ENCODE measurements at places on chromosomes 4 and X.

DNA sequence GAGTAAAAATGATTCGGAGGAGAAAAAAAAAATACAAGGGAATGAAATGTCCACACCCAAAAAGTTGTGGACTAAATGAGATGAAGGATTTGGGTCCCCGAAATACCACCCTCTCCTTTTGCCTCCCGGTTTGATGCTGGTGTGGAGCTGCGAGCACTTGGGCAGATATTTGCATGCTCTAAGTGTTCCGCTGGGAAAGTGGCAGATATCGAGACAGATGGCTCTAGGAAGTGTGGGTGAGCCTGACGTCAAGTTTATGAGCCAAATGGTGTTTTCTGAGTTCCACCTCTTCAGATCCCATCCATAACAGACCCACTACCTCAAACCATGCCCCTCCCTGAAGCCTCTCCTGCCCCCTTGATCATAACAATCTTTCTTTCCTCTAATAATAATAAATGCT, 228.6 kb downstream of the QDPR start:
- no peak for DNase-seq

GRCh38 chr4:73777612-73778011, 37.2 kb downstream of the CXCL8 start:
- DNase-seq: no peak

GRCh38 chr4:31678356-31678755, 958.2 kb downstream of the PCDH7 start:
- DNase-seq: no peak

DNA sequence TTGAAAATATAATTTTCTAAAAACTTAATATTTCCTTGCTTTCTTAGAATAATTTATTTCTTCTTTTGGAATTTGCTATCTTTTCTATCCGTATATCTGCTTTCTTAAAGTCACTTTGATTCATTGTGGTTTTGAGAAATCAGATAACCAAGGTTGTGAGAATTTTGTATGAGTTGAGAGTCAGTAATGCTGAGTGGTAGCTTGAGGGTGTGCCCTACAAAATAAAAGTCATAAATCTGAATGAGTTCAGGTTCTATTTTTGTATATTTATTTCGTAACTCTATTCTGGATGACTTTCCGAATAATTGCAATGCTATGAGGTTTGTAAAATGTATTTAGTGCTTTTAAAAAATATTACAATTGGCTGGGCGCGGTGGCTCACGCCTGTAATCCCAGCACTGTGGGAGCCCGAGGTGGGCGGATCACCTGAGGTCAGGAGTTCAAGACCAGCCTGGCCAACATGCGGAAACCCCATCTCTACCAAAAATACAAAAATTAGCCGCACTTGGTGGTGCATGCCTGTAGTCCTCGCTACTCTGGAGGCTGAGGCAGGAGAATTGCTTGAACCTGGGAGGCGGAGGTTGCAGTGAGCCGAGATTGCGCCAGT, 8.9 kb downstream of the COPS4 start:
- no peak for DNase-seq

GRCh38 chr4:152707632-152708031, 27.8 kb upstream of the TMEM154 start:
- DNase-seq: no peak

GRCh38 chr4:7710576-7711306, 228.9 kb downstream of the AFAP1 start:
- DNase-seq: peak; percentile 11

GRCh38 chrX:46722742-46723568, 36.0 kb downstream of the SLC9A7 start:
- DNase-seq: no peak

- DNase-seq: no peak
Measured at GRCh38 chr4:171582961-171583581, 230.1 kb upstream of the GALNTL6 start.

DNA sequence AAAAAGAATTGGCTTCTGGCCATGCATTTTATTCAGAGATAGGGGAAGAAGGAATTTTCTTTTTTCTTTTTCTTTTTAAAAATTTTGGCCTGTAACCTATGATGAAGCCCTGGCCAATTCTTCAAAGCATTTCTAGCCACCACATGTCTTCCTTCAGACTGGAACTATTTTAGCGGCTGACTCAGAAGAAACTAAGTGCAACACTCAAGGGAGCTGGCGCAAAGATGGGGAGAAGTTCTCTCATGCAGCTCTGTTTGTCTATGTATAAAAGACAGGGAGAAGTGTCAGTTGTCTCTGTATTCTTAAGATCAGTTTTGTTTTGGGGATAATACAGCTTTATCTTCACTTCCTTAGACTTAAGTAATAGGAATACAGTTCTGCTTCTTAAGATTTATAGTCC, 46.1 kb downstream of the MBNL3 start:
- no peak for DNase-seq

- no peak for DNase-seq
Measured at GRCh38 chr4:185778307-185778706, 33.7 kb downstream of the SORBS2 start.

- no peak for DNase-seq
Measured at GRCh38 chr4:145786261-145786660, 106.3 kb downstream of the C4orf51 start.

DNA sequence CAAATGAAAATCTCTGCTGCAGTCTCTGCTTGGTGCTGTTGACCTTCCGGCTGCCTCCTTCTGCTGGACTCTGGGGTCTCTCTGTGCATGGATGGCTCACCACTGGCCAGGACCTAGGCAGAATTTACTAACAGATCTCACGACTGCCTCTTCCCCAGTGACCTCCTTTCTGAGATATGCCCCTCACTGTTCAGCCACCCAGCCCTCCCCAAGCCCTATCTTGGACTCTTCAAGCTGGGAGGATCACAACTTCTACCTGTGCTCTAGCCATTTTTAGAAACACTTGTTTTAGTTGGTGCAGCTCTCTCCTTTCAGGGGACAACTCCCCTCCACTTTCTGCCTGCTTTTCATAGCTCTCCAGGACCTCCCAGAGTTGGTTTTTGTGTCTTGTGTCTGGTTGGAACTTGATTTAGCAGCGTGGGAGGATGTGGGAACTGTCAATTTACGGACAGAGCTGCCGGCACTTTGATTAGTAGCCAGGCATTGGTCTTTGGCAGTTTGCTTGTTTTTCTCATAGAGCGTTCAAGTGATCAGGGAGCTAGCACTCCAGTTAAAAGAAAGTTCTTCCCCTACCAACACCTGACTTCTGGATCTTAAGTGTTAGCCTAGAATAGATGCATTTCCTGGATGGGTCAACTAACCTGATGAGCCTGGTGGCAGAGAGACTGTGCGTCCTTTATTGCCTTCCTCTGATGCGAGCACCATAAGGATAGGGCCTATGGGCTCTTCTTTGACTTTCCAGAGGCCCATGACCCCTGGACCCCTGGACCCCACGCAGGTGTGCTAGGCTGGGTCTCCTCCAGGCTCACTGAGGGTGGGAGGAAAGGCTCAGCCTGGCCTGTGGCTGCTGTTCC, 6.5 kb downstream of the RGS12 start:
- DNase-seq: no peak

DNA sequence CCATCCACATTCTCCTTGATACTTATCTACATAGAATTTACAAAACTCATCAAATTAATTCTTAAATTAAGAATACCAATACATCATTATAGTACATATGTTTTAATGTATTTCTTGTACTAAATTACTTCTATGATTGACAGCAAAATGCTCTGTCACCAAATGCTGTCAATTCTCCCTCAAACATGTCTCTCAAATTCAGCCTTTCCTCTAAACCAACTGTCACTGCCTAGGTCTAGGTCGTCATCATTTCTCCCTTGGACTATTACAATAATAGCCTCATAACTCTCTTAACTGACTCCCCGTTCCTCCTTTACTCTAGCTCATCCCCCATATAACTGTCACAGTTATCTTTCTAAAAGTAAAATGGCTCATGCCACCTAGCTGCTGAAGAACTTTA, 279.7 kb upstream of the FSTL5 start:
- DNase-seq: no peak

DNA sequence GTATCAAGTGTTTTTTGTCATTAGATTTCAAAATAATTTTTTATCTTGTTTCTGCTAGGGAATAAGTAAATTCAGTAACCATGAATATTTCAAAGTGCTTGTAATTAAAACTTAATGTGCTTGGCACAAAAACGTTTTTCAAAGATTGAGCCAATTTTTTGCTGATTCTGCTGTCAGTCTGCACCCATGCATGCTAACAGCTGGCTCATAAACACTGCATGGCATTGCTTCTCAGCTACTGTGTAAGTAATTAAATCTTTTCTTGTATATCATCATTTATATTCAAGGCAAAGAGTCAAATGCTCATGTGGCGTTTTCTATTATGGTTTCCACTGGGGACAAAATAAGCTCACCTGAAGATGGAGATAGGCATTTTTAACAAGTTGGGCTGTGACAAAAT, 66.8 kb upstream of the SPANXN2 start:
- no peak for DNase-seq

DNA sequence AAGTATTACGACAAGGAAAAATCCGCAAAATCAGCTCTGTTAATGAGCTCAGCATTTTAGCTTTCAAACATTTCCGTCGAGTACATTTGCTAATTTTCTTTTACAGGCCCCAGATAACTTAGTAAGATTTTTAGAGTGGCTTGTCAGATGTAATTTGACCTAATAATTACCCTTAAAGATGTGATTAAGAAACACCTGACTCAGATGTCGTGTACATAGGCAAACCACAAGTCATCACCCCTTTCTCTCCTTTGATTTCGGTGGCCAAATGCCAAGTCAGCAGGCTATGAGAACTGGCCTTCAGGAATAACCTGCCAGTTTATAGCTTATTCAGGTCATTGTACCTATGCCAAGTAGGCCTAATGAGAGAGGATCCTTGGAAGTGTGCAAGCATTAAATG, 369.6 kb downstream of the PCDH7 start:
- no peak for DNase-seq
